Activated CD8-positive, alpha-beta memory T cell treated with anti-CD3 and anti-CD28 coated beads for 4 hours (primary cell): ENCODE measurements at places on chromosomes 16 and 17.

GRCh38 chr17:50594128-50594823 is 33.8 kb downstream of the CACNA1G start:
- no peak for DNase-seq

GRCh38 chr17:249236-249993 is 68.0 kb upstream of the DOC2B start:
- DNase-seq = no peak

- DNase-seq = no peak
Observed at GRCh38 chr17:34981538-34982241, 1.4 kb downstream of the LIG3 start.

DNA sequence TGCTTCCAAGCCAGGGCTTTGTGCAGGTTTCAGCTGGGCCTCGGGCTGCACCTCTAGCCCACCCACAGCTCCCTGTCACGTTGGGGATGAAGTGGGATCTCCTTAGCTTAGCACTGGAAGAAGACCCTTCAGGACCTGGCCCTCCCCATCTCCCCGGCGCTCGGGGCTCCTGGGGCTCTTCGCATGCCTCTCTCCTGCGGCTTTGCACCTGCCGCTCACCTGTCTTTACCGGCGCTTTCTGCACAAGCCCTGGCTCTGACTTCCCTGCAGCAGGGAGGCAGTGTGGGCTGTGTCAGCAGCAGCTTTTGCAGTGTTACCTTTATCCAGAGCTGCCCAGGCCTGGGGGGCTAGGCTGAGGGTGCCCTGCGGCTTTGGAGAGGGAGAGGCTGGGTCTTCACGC is 52.3 kb downstream of the NT5M start:
- DNase-seq = no peak

DNA sequence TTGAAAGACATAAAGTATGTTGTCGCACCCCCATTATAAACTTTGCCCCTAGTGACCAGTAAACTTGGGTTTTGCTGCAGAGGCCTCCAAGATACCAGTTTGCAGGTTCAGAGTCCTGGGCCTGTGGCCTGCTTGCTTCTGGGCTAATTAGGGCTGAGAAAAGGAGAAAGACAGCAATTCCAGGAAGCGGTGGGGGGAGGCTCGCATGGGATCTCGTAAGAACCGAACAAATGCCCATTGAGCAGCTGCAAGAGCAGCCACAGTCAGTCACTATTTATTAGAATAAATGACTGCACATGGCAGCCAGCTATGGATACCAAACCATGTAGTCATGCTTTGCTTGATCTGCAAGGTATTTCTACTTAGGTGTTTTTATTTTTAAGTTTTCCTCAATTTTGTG is 4.9 kb downstream of the SHISA9 start:
- DNase-seq = no peak

DNA sequence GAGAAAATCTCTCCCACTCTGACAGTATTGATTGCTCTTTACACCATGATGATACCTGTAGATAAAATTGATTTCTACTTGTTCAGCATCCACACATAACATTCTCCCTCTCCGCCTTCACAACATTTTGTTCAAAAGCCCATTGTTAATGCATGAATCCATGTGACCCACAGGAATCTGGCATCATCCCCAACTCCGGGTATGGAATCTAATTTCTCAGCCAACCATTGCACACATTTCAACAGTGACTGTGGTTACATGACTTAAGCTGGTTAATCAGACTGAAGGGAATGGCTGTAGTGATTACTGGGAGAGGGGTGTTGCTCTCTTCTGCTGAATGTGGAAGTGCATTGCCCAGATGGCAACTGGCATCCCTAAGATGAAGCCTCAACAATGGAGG is 161.4 kb upstream of the C16orf82 start:
- no peak for DNase-seq

DNA sequence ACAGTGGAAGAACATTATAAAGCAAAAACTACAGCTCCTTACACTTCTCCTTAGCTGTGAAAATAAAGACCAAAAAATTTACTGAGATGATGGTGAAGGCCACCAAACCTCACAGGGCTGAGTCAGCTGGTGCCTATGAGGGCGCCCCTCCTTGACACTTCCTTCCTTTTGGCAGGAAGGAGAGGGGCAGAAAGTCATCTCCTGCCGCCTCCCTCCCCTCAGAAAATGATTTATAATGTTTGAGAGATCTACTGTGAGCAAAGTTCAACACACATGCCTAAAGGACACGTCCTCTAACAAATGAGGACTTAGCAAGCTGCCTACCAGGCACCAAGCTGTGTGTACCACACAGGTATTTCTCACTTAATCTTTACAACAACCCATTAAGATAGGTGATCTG is 245.7 kb downstream of the PRKCA start:
- peak; percentile 20 for DNase-seq

DNA sequence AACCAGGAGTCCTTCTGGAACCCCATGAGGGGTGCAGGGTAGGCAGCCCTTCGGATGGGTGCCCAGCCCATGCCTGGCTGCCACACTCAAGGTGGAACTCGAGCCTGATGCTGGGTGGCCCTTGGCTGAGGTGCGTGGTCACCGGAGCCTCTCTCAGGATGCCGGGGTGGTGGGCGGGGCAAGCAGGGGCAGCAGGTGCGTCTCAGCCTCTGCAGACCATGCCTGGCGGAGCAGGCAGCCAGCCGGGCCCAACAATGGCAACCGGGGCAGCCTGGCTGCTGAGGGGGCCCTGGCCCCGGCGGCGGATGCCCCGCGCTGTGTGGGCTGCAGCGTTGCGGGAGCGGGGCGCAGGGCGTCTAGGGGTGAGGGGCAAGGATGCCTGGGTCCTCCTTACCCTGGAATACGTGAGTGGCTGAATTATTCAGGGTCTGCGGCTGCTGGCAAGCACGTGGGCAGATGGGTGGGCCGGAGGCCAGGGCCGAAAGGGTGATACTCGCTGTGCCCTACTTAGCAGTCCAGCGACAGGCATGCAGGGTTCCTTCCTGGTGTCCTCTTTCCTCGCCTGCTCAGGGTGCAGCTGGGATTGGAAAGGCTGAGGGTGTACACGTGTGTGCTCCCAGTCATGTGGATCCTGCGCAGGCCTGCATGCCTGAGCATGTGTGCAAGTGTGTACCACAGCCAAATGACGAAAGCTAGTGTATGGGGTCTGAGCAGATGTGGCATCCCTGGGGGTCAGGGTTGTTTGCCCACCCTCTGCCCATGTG is 14.6 kb downstream of the MYO15A start:
- DNase-seq = no peak

DNA sequence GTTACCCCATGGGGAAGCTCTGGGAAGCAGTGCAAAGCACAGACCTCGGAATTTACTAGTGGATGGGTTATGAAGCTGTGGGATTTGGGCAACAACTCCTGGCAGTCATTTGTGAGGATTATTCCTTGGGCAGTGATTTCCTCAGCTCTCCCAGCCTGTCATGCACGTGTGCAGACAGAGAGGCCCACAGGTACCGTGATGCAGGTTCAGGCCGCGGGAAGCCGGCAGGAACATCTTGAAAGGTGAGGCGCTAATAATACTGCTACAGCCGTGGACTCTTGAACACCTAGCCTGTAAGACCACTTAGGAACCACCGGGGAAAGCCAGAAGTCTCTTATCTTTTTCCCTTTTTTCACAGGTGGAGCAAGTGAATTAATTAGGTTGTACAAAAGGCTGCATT is 80.2 kb upstream of the CPHXL start:
- no peak for DNase-seq

DNA sequence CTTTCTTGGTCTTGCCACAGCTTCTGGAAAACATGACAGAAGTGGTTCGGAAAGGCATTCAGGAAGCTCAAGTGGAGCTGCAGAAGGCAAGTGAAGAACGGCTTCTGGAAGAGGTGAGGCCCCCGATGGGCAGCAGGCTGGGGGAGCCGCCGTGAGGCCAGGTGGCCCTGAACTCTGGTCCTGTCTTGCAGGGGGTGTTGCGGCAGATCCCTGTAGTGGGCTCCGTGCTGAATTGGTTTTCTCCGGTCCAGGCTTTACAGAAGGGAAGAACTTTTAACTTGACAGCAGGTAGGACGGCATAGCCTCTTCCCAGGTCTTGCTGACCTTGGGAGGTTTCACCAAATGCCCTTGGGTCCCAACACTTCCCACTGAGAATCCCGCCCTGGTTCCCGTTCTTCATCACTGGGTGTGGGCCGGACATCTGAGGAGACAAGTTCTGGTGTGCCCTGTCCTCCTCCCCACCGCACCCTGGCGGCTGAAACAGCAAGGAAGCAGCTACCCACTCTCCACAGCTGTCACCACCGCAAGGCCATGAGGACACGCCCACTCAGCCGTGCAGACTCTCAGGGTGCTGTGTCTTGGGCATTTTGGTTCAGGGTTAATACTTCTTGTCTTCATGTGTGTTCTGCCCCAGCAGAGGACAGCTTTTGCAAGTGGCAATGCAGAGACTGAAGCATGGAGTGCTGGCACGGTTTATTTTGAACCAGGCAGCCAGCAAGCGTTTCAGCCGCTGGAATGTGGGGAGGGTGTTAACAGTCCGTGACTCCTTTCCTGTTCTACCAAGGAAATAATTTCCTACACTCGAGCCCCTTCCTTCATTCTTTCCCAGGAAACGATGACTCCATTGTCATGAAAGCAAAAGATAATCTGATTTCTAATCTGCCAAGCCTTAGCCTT is 21.4 kb downstream of the NTAN1 start:
- DNase-seq = no peak

GRCh38 chr17:10120749-10121148 is 77.7 kb downstream of the GAS7 start:
- DNase-seq = no peak

DNA sequence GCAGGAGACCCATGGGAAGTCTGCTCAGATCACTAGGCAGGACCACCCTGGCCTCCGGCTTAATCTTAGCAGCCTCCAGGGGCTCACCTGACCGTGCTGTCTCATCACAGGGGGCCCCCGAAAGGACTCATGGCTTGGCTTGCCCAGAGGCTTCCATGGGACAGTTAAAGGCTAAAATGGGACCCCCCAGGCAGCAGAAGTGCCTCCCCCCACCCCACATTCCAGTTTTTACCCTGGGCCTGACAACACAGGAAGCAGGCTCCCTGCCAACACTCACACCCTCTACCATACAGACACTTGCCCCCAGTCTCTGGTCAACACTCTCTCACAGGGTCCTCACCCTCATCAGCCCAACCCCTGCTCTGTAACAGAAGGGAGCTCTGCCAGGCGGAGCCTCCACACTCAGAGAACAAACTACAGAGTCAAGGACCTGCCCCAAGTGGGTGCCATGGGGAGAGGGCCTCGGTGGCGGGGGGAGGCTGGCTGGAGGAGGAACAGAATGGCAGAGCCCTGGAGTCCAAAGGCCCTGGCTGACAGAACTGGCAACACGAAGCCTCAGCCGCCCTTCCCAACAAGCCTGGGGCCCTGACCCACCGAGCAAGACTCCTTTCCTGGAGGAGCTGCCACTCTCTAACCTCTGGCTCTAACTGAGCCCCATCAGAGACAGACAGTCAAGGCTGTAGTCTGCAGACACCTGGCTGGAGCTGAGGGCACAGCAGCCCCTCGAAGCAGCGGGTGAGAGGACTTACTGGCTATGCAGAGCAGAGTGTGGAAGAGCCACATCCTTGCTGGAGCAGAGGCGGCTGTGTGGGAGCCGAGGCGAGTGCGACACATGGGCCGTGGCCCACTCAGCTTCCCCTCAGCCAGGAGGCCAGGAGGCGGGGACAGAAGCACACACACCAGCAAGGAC is at the start of gene ITGAE:
TSS of gene ITGAE (minus strand) at position 827 of the 910 bp plus-strand sequence. CDS start at position 783, 44 bp downstream.
- DNase-seq = no peak

DNA sequence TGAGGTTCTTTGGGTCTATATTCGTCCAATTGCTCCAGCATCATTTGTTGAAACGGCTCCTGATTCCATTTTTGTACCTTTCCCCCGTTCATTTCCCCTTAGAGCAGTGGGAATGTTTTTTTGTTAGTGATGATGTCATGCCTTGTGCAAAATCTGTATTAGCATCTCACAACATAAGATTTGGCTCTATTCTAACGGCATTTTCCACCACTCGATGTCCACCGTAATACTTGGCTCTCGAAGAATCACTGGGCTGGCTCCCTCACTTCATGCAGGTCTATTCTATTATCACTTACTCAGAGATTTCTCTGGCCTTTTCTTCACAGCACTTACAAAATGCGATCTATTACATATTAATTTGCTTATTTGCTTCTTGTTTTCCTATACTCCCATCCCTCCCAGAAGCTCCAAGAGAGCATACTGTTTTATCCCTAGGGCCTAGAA is 571 bp upstream of the NME1 start:
- no peak for DNase-seq

DNA sequence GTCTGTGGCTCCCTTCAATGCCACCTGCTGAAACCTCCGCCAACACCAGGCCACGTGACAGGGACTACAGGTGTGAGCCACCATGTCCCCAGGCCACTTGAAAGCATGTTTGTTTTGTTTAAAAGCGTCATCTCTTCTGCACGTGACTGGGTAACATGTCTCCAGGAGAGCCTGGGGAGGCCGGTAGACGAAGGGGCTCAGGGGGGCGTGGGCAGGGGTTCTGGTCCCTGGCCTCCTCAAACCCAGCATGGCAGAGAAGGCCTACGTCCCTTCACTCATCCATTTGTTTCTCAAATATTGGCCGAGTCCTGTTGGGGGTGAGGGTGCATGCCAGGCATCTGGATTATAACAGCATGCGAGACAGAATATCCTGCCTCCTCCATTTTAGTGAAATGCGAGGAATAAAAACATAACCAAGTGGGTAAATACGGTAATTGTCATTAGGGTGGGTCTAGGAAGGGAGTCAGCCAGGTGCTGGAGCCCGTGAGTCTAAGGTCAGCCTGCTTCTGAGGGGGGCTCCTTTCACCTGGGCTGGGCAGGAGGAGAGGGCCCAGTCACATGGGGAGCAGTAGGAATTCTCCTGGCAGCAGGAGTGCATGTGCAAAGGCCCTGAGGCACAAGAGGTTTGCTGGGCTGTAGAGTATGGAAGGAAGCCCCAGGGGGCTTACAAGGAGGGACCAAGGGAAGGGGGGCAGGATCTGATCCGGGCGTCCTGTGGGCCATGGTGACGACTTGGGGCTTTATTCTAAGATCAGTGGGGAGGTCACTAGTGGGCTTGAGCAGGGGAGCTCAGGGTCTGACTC is 26.8 kb upstream of the CIBAR2 start:
- no peak for DNase-seq

- peak; percentile 51 for DNase-seq
Observed at GRCh38 chr17:2054512-2055291, at the start of gene HIC1. TSS of gene HIC1 (plus strand) at chr17:2055103. CDS start at chr17:2056691, 1,588 bp downstream.

GRCh38 chr16:70720425-70721201 is 34.8 kb upstream of the MTSS2 start:
- no peak for DNase-seq

DNA sequence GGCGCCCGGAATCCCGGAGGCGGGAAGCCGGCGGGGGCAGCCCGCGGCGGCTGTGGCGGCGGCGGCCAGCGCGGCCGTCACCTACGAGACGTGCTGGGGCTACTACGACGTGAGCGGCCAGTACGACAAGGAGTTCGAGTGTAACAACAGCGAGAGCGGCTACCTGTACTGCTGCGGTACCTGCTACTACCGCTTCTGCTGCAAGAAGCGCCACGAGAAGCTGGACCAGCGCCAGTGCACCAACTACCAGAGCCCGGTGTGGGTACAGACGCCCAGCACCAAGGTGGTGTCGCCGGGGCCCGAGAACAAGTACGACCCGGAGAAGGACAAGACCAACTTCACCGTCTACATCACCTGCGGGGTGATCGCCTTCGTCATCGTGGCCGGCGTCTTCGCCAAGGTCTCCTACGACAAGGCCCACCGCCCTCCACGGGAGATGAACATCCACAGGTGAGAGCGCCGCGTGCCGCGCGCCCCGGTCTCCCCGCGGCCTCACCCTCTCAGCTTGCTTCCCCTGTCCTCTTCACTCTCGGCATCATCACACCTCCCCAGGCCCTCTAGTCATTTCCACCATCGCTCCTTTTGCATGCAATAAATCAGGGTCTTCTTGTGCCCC is 706 bp downstream of the SHISA6 start:
- DNase-seq = no peak

- no peak for DNase-seq
Observed at GRCh38 chr17:51608251-51608933, 348.0 kb downstream of the UTP18 start.
